ENCODE measurements at places on chromosomes 3 and 15.

- DNase-seq = peak; percentile 17
Observed at GRCh38 chr3:13648060-13649001, 99.4 kb downstream of the FBLN2 start.

DNA sequence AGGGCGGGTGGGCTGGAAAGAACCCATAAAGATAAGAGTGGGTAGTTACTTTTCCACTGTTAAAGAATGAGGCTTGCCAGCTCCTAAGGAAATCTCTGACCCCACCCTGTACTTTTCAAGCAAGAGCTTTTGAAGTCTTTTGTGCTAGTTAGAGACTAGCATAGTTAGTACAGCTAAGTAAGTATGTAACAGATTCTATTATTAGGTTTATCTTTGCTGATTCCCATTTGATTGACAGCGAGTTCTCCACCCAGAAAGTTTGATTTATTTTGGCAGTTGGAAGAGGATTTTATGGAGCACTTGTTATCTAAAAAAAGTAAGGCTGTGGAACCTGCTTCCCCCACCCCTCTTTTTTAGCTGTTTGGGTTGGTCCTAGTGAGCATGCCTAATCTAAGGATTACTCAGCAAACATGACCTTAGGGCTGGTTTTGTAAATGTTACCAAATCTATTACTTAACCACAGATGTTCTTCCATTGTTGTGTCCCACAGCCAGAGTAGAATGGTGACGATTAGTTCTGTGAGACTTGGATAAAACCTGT, 57.6 kb downstream of the FNDC3B start:
- no peak for DNase-seq

- peak; percentile 75 for DNase-seq
Observed at GRCh38 chr3:139718415-139718814, 40.6 kb upstream of the NMNAT3 start.

DNA sequence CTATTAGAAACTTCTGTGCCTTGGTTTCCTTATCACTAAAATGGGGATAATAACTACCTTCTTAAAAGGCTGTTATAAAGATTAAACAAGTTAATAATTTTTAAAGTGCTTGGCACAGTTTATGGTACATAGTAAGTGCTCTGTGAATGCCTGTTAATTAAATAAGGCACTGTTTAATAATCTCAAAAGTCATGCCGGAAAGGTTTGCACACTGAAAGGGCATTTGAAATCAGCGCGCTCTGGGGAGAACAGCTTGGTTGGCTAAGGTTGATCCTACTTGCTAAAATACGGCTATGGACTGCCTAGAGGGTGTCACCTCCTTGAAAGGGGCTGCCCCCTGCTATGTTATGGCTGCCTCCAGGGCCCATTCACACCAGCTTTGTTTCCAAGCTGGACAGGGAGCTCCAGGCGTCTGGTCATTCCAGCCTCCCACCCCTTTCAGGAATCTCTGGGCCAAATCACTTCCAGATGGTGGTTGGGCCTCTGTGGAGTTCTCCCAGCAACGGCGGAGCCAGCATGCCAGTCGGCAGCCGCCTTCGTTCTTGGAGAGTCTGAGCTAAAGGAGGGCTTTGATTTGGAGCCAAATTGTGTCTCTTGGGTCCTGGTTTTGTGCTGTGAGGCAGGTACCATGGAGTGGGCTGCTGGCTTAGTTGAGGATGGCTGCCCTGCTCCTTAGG, 5.9 kb downstream of the FLNB start:
- no peak for DNase-seq

Measured in NCI-H2107 (cell line).